NCI-H1436 treated with DMSO at 0.1 percent for 48 hours (cell line): ENCODE measurements at places on chromosomes 12 and 14.
A peak's percentile ranks its signal among the peaks of the same experiment; 100 is the strongest.

DNA sequence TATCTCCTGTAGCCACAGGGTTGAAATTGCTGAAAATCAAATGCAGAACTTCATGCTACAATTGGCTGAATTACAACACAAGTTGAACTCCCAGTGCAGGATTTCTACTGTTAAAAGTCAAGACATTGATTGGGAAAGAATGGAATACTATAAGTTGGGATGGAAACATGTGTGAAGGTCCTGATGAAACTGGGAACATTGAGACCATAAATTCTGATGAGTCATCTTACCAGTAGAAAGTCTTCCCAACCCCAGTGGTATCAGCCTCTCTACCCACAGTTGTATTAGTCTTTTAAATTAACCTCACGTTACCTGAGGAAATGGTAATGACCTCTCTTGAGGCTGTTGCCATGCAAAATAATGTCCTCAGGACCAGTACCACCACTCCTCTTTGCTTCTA lies 27.4 kb upstream of the DYRK2 start:
- DNase-seq = no peak

GRCh38 chr12:117563706-117564105 lies 202.3 kb upstream of the NOS1 start:
- DNase-seq = no peak

- no peak for DNase-seq
Observed at GRCh38 chr14:21326972-21327371, 47.1 kb downstream of the RPGRIP1 start.

DNA sequence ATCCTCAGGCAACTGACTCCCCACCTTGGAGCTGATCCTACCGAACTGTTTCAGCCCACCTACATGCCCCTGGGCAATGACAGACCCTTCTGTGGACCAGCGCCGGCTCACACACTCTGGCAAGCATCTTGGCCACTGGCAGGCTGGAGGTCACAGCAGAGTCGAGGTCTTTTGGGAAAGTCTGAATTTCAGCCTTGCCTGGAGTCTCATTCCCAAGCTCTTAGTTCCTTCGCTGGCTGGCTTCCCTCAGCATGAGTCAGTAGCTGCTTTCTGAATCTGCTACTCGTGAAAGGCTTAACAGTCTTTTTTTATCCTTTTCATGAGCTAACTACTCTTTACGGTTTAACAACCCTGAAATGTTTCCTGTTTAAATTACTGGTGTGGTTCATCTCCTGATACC lies 44.5 kb downstream of the ASCL4 start:
- no peak for DNase-seq

DNA sequence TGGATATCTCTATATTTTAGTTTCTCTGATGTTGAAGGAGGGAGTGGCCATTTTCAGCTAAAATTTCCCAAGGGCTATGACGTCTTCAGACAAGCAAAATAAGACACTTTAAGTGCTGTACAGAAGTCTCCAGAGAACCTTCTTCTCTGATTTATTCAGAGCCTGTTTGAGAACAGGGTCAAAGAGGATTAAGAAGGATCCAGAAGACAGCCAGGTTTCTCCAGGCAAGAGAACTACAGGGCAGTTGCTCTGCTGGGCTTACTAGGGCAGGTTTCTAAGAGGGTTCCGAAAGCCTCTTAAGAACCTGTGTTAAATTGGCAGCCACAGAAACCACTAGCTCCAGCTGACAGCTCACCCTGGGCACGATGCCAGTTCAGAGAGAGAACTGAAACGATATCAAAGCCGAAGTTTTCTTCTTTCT lies 1.2 kb downstream of the MGP start:
- DNase-seq = no peak

DNA sequence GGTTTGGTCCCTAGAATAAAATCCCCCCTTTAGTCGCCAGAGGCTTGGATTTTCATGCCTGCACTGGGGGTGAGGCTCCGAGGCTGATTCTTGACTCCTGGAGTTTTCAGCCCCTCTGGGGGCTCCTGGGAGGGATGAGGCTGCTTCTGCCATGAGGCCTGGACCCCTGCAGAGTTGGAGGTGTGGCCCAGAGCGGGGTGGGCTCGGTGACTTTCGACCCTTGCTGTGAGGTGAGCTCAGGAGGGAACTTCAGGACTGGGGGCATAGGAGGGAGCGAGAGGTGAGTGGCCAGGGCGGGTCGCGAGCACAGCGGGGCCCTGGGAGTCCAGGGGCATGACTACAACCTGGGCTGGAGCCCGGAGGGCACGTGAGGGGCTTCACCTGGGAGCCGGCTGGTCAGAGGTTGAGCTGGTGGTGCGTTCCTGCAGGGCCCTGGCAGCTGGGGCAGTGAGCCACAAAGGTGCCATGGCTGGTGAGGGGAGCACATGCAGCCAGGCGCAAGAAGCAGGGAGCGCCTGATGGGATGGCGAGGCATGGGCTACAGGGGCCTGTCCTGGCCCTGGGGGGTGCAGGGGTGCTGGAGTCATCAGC lies 168.2 kb downstream of the KIF26A start:
- DNase-seq = no peak

DNA sequence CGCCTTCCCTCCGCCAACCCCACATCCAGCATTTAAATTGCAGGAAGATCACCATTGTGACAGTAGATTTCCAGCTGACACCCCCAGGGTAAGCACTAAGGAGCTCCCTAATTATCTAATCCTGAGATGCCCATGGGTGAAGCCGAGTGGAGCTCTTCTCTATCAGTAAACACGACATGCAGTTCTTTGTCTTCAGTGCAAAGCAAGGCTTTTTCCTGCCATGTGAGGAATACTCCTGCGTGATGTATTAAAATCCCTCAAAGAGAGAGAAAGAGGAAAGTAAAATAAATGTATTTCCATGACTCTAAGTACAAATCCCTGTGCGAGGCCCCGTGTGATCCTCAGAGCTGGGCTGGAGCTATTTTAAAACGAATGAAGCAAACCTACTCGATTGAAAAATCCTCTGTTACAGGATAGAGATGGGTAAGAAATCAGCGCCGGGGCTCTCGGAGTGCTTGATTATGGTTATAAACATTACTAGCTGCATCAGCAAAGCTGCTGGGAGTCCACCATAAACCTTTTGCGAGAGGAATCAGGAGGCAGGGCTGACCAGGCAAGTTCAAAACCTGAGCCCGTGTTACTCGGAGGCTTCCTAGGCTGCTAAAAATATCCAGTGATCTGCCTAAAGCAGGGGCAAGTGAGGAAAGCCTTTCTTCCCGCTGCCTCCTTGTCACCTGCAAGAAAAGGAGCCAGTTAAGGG lies 61.5 kb downstream of the MAP1LC3B2 start:
- DNase-seq = no peak

- DNase-seq = no peak
Observed at GRCh38 chr14:105281371-105282097, 19.3 kb downstream of the BRF1 start.

DNA sequence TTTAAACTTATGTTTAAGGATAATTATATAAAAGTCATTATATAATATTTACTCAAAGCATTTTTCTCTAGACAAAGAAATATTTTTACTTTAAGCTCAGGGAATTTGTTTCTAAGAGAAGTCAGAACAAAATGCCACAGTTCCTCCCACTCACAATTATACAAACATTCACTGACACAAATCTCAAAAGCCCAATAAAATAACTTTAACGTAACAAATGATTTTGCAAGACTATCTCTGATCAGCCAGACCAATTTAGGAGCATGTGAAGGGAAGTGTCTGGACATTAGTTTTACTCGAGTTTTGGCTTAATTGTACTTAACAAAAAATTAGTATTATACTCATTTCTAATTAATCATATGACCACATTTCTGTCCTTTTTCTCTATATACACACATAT lies 41.2 kb downstream of the COCH start:
- DNase-seq = no peak

DNA sequence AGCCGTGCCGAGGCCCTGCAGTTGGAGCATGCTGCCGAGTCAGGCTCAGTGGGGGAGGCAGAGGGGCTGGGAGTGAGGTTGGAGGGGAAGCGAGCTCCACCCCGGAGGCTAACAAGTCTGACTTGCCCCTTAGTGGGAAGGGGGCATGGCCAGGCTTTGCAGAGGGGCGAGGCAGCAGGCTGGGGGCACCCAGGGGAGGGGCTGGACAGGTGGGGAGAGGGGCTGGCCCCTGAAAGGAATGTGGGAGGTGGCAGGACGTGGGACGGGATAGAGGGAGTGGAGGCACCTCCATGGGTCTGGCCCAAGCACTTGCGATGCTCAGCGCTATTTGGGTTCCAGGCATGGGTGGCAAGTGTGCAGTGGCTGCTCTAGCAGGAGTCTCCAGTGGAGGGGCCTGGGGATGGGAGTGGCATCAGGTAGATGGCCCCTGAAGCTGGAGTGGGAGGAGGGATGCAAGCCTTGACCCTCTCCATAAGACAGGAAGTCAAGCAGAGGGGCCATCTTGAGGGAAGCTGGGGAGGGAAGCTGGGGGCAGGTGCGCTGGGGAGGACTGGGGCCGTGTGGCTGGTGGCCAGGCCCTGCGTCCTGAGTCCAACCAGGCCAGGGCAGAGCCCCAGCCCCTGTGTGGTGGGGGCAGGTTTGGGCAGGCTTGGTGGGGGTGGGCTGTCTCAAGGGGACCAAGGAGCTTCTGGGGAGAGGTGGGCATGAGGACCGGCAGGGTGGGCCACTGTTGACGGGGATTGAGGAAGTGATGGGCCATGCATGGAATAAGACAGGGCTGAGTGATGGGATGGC lies 2.6 kb downstream of the TRMT61A start:
- no peak for DNase-seq

- no peak for DNase-seq
Observed at GRCh38 chr12:16972923-16973770, 367.2 kb upstream of the LMO3 start.

DNA sequence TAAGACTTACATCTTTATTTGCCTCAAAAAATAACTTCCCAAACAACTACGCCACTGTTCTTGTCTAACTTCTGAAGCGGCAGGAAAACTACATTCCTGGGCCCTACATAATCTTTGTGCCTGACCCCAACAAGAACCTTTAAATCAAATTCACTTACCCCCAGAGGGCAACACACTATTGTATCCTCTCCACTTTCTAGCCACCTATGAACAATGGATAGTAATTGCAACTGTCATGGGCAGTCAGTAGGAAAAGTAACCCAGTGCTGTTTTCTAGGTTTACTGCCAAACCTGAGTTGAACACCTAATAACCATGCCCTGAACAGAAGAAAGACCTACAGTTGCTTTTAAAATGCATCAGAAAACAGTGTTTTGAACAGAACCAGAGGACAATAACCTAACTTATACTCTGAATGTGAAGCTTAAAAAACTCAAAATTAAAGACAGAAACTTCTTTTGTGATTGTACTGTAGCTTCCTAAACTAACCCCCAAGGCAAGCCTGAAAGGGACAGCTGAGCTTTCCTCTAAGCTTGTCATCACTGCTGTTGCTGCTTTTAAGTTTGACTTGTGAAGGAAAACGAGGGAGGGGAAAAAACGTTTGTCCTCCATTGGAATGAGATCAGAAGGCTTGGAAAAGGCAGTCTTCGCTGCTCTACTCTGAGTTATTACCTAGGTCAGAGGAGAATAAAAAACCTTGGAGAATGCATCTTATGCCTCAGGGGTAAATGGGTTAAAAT lies 195.7 kb downstream of the SOX5 start:
- no peak for DNase-seq

GRCh38 chr12:106119301-106119700 lies 19.5 kb downstream of the NUAK1 start:
- no peak for DNase-seq

- DNase-seq = no peak
Observed at GRCh38 chr14:47438650-47439140, 236.7 kb downstream of the MDGA2 start.

DNA sequence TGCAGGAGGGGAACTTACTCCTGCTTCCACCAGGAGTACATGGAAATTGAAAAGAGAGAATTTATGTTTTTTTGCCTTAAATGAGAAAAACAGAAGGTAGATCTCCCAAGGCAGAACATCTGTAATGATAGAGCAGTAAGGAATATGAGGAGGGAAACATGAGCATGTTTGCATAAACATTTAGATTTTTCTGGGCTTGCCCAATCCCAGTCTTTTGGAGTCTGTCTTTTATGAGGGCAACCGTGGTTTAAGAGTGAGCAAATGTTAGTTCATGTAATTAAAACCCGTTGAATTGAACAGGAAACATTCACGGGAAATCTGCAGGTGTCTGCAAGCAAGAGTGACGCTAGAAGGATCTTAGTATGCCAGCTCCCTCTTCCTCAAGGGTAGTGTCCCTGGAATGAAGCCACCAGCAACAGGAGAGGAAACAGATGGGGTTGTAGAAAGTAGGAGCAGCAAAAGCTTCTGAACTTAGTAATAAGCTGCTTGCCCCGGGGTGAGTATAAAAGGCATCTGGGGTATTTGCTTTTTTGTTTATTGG lies 79.3 kb downstream of the ARF6 start:
- no peak for DNase-seq

DNA sequence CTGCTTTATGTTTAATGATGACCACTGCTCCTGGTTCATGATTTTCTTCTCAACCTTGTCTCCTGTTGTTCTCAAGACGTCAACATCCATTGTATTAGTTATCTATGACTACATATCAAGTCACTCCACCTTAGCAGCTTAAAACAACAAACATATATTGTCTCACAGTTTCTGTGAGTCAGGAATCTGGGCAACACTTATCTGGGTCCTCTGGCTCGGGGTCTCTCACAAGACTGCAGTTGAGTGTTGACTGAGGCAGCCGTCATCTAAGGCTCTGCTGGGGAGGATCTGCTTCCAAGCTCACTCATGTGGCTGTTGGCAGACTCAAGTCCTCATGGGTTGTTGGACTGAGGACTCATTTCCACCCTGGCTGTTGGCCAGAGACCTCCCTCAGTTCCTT lies 27.3 kb upstream of the FRS2 start:
- no peak for DNase-seq

- no peak for DNase-seq
Observed at GRCh38 chr14:24165785-24166184, 4.7 kb downstream of the IRF9 start.

- no peak for DNase-seq
Observed at GRCh38 chr12:6450091-6450868, 1.6 kb upstream of the TAPBPL start.

DNA sequence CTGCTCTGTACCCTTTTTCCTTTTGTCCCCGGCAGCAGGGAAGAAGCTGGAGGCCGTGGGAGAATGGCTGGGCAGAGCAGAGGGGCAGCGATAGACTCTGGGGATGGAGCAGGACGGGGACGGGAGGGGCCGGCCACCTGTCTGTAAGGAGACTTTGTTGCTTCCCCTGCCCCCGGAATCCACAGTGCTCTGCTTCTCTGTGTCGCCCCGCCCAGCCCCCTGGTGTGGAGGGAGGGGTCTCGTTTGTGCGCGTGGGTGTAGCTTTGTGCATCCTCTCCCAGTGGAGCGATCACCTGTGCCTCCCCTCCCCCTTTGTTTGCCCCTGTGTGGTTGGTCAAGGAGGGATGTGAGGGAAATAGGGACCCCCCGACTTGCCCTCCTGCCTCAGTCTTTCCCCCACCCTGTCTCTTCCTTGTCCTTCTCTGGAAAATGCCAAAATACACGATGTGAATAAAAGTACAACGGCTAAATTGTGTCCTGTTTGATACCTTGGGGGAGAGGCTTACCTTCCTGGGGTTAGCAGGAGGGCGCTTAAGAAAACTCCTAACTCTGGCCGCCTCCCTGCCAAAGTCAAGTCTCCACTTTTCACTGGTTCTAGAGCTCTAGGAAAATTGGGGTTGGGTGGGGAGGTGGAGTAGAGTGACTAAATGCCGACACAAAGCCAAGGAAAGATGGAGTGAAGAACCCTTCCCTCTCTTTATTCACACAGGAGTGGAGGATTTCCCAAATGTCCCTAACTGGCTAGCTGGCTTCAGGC lies 990 bp upstream of the TPI1 start:
- DNase-seq = no peak

- DNase-seq = no peak
Observed at GRCh38 chr12:20455001-20455706, 86.8 kb downstream of the PDE3A start.

- peak; percentile 22 for DNase-seq
Observed at GRCh38 chr12:8687846-8688601, 9.8 kb upstream of the RIMKLB start.

- no peak for DNase-seq
Observed at GRCh38 chr12:8501720-8502119, 11.6 kb upstream of the CLEC4D start.
